Head of caudate nucleus (tissue), 42 donors: ENCODE measurements at places on chromosomes 4 and X.

DNA sequence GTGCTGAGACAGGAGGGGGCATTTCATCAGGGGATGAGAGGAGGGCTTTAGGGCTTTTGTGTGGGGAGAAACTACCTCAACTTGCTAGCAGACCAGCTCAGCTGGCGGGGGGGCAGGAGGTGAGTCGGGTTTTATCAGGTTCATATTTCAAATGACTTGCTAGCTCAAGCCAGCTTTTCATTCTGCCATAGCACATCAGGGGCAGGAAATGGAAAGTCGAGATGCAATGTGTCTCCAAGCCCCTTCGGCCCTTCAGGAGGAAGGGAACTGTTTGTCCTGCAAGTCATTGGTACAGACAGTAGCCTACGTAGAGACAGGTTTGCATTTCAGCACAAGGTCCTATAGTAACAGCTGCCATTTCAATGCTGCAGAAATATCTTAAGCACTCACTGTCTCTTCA, 194.1 kb downstream of the PTTG2 start:
- DNase-seq, result no peak

DNA sequence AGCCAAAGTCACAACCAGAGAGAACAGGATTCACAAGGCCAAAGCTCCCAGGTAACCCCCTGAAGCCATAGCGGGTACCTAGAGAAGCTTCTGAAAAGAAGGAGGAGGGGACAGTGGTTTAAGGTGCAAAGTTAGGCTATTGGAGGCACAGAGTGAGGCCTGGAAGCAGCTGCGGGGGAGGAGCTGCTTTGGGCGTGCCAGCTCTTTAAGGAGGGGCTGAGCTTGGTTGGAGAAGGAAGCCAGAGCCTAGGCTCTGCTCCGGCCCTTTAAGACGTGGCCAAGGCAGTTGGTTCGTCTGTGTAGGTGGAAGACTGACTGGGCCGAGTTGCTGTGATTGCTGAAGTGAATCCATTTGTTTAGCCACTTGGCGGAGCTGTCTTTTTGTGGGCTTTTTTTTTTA, 1.5 kb downstream of the KLF8 start:
- peak; percentile 26 for DNase-seq

GRCh38 chr4:7052923-7053715, 9.9 kb downstream of the TADA2B start:
- DNase-seq, result no peak

- DNase-seq, result peak; percentile 41
Observed at GRCh38 chrX:12080265-12080664, 58.0 kb upstream of the FRMPD4 start.
